ENCODE measurements at places on chromosomes 5 and 9.

DNA sequence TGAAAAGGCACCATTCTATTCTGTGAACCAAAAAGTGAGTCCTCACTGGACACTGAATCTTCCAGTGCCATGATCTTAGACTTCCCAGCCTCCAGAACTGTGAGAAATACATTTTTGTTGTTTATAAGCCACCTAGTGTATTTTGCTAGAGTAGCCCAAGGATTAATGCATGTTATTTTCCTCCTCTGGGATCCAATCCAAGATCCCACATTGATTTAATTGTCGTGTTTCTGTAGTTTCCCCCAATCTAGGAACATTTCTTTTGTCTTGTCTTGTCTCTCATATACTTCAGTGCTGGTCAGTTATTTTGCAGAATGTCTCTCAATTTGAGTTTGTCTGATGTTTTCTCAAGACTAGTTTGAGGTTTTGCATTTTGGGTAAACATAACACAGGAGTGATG lies 36.4 kb downstream of the GDNF start:
- no peak for DNase-seq

- no peak for DNase-seq
Observed at GRCh38 chr9:81777482-81777881, 88.1 kb upstream of the TLE1 start.

- DNase-seq, result no peak
Observed at GRCh38 chr5:158640593-158640980, 459.1 kb downstream of the EBF1 start.

DNA sequence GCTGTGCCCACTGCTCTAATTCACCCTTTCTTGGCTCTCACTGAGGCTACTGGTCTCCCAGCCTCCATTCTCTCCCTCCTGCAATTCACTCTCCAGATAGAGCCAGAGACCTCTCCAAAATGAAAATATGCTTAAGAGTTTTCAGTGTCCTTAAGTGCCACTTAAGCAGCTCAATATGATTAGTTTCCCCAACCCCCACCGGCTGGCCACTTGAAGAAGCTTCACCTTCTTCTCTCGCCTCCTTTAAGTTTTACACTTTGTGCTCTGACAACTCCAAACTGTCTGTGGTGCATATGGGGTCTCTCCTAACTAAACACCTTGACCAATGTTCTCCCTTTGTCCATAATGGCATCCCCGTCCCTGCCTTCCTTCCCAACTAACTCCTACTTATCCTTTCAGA lies 53.4 kb downstream of the CDK5RAP2 start:
- DNase-seq, result no peak
